Endodermal cell (in vitro differentiated cells): ENCODE measurements at places on chromosomes 16 and 17.

- peak; percentile 65 for DNase-seq
Measured at GRCh38 chr17:81609541-81610311, 27.2 kb downstream of the NPLOC4 start.

GRCh38 chr17:1474402-1475189, 17.9 kb downstream of the MYO1C start:
- DNase-seq, result no peak

GRCh38 chr16:8751481-8752311, 45.7 kb downstream of the TMEM186 start:
- DNase-seq, result peak; percentile 75

DNA sequence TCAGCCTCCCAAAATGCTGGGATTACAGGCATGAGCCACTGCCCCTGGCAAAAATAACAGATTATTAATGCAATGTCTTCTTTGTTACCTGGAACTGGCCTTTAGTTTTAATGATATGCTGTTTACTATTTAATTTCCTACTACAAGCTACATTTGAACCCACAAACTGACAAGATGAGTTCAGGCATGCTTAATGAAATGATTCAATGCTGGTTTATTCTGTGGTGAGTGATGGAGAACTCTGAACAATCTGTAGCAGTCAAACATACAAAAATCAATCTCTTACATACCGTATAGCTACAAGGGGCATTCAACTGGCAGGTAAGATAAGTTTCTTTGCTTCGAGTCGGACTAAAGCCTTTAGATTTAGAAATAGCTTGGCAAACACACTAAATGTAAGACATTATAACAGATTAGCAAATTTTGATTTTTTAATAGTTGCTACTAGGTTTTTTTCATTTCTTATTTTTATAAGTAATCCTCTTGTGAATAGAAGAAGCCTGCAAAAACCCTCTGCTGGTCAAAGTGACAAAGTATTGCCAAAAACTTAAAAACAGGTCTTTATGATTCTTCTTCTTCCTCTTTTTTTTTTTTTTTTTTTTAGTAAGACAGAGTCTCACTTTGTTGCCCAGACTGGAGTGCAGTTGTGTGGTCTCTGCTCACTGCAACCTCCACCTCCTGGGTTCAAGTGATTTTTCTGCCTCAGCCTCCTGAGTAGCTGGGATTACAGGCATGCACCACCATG, 138.5 kb downstream of the SSH2 start:
- DNase-seq, result no peak

DNA sequence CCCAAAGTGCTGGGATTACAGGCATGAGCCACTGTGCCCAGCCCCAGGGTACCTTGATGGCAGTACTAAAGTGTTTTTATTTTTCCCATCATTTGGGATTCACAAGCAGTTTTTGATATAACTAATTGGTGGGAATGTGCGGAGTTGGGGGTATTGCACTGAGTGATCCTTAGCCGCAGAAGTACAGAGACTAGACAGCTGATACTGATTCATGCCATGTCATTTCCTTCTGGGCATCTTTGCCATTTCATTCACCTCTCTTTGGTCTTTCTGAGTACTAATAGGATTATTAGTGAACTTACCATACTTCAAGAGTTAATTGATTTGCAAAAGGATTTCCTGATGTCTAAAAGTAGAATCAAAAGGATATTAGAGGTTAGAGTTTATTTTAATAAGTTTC, 9.7 kb downstream of the NMT1 start:
- DNase-seq, result no peak

- DNase-seq, result no peak
Measured at GRCh38 chr16:12754824-12755543, 48.7 kb downstream of the CPPED1 start.

- no peak for DNase-seq
Measured at GRCh38 chr16:65994291-65994690, 372.2 kb upstream of the CDH5 start.

GRCh38 chr16:65657556-65657955, 535.7 kb upstream of the CDH11 start:
- DNase-seq, result peak; percentile 24

DNA sequence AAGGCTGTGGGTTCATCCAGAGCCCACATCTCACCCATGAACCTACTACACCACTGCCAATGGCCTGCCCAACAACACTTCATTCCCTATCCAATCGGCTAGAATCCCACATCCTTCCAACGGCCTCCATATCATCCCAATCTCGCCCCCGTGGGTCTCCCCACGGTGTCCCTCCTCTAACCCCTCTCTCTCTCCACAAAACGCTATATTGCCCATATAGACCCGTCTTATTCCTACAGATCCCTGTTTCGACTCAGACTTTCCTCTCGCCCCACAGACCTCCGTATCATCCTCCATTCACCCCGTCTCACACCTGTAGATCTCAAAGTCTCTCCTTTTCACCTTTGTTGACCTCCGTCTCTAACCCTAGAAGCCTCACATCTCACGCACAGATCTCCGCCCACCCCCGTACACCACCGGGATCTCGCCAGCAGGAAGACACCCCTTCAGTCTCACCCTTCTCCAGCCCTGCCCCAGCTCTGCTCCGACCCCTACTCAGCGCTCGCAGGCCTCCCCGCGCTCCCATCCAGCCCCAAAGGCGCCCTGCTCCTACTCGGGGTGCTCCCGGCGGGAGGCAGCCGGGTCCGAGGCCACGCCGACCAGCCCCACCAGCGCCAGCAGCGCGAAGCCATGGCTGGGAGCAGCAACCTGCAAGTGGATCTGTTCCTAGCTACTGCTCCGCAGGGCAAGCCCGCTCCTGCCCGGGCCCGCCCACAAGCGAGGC, at the start of gene FDXR:
TSS of gene FDXR (minus strand) at position 682 of the 724 bp plus-strand sequence. CDS start at position 632, 50 bp downstream.
- no peak for DNase-seq

DNA sequence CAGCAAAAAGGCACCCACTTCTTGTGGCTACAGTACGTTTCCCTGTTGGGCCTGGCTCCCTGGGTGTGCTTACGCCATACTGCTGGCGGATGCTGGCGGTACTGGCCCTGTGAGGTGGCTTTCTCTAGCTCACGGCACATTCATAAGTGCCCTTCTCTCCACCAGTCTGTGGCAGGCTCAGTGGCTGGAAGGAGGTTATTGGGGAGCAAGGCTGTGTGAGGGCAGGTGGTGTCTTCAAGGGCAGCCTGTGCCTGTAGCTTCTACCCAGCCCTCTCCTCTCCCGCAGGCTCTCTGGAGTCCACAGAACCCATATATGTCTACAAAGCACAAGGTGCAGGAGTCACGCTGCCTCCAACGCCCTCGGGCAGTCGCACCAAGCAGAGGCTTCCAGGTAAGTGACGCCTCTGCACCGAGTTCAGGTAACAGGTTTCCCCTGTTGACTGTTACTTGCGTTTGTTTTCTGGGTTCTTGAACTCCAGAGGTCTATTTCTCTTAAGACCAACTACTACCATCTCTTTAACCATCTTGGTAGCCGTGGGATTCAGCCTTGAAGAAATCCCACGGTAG, 20.6 kb downstream of the NTAN1 start:
- DNase-seq, result no peak

- DNase-seq, result no peak
Measured at GRCh38 chr16:25045696-25046381, 30.7 kb upstream of the ARHGAP17 start.

- DNase-seq, result no peak
Measured at GRCh38 chr16:73275024-73275423, 227.1 kb upstream of the ZFHX3 start.

GRCh38 chr17:50020841-50021599, 26.0 kb upstream of the DLX3 start:
- DNase-seq, result no peak

- peak; percentile 36 for DNase-seq
Measured at GRCh38 chr16:66517586-66518263, 32.2 kb downstream of the TK2 start.

- no peak for DNase-seq
Measured at GRCh38 chr17:57701124-57701523, 44.0 kb downstream of the CCDC182 start.

DNA sequence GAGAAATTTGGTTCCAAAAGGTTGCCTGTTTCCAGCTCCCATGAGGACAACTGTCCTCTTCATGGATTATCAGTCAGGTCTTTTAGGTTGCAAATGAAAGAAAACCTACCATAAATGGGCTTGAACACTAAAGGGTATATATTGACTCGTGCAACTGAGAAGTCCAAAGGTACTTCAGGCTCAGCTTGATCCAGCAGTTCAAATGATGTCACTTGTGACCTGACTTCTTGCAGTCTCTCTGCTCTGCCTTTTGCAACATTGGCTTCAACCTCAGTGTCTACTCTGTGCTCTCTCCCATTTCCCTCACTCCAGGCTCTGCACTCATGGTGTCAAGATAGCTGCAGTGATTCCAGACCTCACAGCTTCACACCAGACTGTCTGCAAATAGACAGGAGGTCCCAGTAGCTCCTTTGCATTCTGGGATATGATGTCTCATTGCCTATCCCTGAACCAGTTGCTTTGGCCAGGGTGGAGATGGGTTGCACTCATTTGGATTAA, 5.5 kb upstream of the CALB2 start:
- DNase-seq, result no peak

DNA sequence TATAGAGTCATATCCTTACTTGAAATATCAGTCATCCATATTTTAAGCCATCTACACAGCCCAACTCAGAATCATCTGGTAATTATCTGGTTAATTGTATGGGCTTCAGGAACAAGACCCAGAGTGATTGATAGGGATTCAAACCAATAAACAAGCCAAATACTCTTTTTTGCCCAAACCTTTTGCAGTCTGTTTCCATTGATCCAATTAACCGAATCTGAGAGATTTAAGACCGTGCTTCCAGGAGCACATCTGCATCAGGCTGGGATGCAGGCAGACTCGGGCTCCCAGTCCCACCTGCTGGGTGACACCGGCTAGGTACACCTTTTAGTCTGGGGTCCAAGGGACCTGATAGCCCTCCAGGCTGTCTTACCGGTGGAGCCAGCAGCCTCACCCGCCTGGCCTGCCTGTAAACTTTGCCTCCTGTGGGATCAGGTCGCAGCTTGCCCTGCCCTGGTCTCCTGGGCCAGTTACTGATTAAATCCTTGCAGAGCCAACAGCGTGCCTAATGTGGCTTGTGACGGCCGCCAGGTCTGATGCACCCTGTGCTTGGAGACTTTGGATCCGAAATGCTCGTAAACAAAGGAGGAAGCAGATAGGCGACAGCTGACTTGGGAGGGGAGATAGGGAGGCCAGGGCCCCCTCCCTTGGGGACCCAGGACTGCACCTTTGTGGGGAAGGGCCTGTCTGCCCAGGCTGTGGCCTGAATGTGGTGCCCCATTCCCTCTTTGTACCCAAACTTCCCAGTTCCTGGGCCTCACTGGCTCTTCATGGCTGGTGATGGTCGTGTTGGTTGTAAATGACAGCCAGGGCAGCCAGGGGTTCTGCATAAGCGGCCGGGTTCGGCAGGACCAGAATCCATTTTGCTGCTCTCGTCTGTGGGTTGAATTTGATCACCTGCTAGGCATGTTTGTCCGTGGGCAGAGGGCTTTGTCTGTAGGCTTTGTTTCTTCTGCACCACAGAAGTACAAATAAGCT, 3.8 kb downstream of the CMIP start:
- DNase-seq, result peak; percentile 66

- DNase-seq, result no peak
Measured at GRCh38 chr17:70120425-70120824, 45.4 kb downstream of the KCNJ16 start.

DNA sequence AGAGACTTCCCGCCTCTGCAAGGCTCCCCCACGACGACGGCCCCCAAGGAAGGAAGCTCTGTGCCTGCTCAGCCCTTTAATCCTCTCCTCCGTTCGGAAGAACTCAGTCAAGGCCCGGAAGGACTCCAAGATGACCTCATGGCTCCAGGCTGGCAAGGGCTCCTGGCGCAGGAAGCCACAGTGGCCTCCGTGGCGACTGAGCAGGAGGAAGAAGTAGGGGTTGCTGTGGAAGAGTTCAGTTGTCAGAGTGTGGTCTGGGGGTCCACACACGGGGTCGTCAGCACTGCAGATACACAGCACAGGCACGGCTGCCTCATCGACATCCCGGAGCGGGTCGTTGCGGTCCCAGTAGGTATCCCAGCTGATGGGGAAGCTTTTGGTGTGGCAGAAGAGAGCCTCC, 4.2 kb downstream of the ABHD15 start:
- peak; percentile 42 for DNase-seq

DNA sequence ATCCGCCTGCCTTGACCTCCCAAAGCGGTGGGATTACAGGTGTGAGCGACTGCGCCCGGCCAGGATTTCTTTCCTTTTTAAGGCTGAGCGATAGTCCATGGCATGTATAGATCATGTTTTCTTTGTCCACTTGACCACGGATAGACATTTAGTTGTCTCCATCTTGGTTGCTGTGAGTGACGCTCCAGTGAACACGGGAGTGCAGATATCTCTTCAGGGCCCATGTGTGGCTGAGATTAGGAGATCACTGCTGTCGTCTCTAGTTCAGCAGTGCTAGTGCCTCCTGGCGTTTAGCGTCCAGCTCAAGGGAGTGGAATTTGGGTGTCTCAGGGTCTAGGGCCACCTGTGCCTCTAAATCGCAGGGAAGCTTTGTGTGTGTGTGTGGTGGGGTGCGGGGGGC, 41.5 kb downstream of the ABCC1 start:
- DNase-seq, result no peak

- DNase-seq, result peak; percentile 17
Measured at GRCh38 chr17:65042946-65043345, 13.6 kb downstream of the GNA13 start.

GRCh38 chr17:39200070-39200879, at the start of gene RPL19:
RPL19 (plus strand) TSS chr17:39200283; CDS start chr17:39200345, 62 bp downstream.
- DNase-seq, result peak; percentile 90

- DNase-seq, result no peak
Measured at GRCh38 chr17:61160789-61161445, 238.7 kb upstream of the TBX2 start.

GRCh38 chr17:17540278-17540906, 44.2 kb upstream of the RASD1 start:
- no peak for DNase-seq

GRCh38 chr16:31703526-31704128, 170.0 kb upstream of the ZNF267 start:
- no peak for DNase-seq

DNA sequence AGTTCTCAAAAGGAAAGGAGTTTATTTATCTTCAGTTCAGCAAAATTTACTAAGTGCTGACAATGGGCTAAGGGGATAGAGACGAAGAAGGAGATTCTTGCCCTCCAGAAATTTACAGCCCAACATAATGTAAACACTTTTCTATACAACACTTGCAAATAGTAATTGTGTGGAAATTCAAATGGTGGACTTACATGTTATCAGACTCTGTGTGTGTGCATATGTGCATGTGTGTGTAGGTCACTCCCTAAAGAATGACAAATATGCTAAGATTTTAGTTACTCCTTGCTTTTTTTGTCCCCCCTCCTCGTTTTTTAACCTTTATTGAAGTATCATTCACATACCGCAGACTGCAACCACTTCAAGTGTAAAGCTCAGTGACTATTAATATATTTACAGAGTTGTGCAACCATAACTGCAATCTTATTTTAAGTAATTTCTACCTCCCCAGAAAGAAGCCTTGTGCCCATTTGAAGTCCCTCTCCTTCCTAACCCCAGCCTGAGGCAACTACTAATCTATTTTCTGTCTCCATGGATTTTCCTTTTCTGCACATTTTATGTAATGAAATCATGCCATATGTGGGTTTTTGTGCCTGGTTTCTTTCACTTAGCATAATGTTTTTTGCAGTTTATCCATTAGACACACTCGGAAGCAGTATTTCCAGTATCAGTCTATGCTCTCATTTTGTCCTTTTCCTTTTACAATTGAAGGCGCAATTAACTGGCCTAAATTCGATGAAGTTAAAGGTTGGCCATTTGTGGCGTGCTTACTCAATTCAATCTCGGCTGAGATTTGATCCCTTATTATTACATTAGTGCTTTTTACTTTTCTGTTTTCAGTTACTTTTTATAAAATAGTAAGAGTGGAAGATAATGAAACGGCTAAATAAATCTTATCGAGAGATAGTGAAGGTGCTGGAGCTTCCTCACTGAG, 318.4 kb downstream of the HAPSTR1 start:
- no peak for DNase-seq
